ENCODE measurements at places on chromosomes 5 and 9. TPM values are rescaled to one million over a fixed set of nuclear protein-coding genes. Genes with fewer than 3 reads are reported as not detected.

DNA sequence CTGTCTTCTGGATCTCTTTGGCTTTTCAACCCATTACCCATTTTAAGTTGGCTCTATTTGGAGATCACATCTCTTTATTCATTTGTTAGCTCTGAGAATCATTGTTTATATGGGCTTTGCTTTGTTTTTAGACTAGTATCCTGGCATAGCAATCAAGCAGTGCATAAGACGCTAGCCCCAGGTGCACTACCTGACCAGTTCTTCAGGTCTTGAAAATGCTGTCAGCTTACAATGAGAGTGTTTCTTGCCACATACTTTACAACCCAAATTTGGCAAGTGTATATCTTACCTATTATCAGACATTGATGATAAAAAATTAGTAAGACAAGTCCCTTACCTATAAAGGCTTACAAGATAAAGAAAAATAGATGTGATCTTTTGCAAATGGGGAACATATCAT lies 12.2 kb downstream of the OXCT1 start:
- H3K4me1 ChIP-seq, result peaks cover 30% of the 10 kb centered on the region
- H3K4me3 ChIP-seq, result no peak overlapping the region
- H3K36me3 ChIP-seq, result peaks cover 47% of the 10 kb centered on the region
- DNase-seq, result no peak
- no peaks in the 10 kb centered on the region for H3K27me3 ChIP-seq
- H3K27ac ChIP-seq, result no peak overlapping the region

GRCh38 chr9:70003901-70004714 lies 39.5 kb upstream of the MAMDC2 start:
- no peak overlapping the region for H3K4me3 ChIP-seq
- no peak for DNase-seq
- peaks cover 5% of the 10 kb centered on the region for H3K27me3 ChIP-seq
- no peaks in the 10 kb centered on the region for H3K4me1 ChIP-seq
- no peaks in the 10 kb centered on the region for H3K36me3 ChIP-seq

GRCh38 chr9:134551644-134552348 lies 89.8 kb upstream of the COL5A1 start:
- H3K4me1 ChIP-seq, result no peaks in the 10 kb centered on the region
- peaks cover 8% of the 10 kb centered on the region for H3K27me3 ChIP-seq
- no peak overlapping the region for H3K27ac ChIP-seq
- H3K36me3 ChIP-seq, result no peaks in the 10 kb centered on the region
- DNase-seq, result no peak

GSN gene
- total RNA-seq, result 8.0 TPM

DNA sequence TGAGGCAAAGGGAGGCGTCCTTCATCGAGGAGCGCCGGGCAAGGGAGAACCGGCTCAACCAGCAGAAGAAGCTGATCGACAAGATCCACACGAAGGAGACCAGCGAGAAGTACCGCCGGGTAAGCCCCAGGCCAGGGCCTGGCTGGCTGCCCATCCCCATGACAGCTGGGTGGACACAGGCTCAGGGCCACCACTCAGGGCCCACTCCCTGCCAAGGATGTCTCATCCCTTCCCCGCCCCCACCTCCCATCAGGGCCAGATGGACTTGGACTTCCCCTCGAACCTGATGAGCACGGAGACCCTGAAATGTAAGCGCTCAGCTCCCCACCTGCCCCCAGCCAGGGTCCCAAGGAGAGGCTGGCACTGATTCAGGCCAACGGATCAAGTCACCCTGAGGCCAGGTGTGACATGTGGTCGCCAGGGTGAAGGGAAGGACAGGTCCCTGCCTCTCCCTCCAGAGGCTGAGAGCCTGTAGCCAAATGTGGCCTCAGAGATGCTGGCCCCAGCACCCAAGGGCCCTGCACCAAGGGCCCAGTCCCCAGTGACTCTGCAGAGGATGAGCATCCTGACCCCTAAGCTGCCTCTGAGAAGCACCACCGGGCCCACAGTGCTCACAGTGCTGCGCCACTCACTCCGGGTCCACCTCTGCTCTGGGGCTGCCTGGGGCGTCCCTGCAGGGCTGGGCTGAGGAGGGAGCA lies 3.1 kb upstream of the RABL6 start:
- no peak for DNase-seq
- H3K4me3 ChIP-seq, result no peak overlapping the region
- peaks cover 13% of the 10 kb centered on the region for H3K27me3 ChIP-seq
- H3K36me3 ChIP-seq, result peaks cover 10% of the 10 kb centered on the region
- peaks cover 42% of the 10 kb centered on the region for H3K4me1 ChIP-seq

DNA sequence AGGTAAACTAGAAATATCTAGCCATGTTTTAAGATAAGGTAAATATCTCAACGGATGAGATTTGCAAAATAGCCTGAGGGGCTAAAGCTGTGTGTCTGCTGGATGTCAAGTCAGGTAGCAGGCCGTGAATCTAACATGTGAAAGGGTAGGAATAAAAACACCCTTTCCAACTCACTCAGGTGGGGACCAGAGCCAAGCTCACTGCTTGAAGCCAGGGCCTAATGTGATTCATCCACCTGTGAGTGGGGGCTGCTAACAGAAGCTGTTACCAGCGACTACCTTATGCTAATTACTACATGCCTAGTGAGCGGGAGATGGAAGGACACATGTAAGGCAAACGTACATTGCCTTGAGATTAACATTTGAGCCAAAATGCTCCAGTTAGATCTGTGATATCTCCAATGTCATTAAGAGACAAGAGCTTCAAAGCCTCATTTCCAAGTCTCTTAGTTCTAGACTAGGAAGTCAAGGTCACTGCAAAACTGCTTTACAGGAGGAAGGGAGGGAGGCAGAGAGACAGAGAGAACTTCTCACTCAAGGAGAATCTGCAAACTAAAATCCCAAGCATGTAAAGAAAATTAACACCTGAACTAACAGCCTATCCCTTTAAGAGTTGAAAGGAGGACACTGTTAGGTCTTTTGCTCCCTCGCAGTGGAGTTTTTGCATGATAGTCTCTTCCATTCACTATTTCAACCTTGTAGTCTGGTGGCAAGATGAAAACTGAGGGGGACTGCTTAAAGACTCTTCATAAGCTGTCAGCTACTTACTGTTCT lies 141.6 kb upstream of the RPS23 start:
- no peaks in the 10 kb centered on the region for H3K4me1 ChIP-seq
- no peak for DNase-seq
- no peak overlapping the region for H3K27ac ChIP-seq
- no peaks in the 10 kb centered on the region for H3K36me3 ChIP-seq
